ENCODE measurements at places on chromosomes 6 and 20.

- peak; percentile 72 for DNase-seq
- H3K4me1 ChIP-seq: peaks cover 8% of the 10 kb centered on the region
- no peaks in the 10 kb centered on the region for H3K27me3 ChIP-seq
- H3K27ac ChIP-seq: no peak overlapping the region
Measured at GRCh38 chr20:47196091-47197081, 160.1 kb downstream of the ZMYND8 start.

DNA sequence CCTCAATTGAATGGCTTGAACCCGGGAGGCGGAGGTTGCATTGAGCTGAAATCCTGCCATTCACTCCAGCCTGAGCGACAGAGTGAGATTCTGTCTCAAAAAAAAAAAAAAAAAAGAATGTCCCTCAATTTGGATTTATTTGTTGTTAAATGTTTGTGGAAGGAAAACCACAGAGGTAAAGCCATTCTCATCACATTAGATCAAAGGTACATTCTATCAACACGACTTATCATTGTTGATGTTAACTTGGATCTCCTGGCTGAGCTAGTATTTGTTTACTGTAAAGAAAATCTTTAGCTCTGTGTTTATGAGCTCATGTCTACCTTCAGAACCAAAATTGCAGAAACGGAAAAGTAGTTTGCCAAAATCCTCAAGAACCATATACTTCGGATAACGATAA, 91.4 kb upstream of the SALL4 start:
- no peak for DNase-seq
- H3K27me3 ChIP-seq: no peaks in the 10 kb centered on the region
- H3K27ac ChIP-seq: no peak overlapping the region
- H3K36me3 ChIP-seq: no peaks in the 10 kb centered on the region
- H3K4me3 ChIP-seq: no peak overlapping the region
- no peaks in the 10 kb centered on the region for H3K4me1 ChIP-seq

DNA sequence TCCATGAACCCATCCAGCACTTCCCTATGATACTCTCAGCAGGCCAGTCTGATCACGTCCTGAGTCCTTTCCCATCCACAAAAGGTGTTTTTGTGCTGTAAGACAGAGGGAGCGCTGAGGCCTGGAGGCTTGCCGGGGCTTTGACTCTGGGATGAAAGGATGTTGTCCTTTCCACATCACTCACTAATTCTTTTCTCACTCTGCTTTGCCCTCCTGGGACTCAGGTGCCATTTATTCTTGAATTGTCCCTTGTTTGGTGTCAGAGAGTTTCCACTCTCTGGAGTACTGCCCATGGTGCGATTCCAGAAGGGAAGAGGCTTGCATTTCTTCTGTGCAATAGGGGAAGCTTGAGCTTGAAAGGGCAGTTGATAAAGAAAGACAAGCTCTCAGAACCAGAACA, 15.3 kb upstream of the TUBB2B start:
- no peaks in the 10 kb centered on the region for H3K4me1 ChIP-seq
- H3K36me3 ChIP-seq: no peaks in the 10 kb centered on the region
- no peak overlapping the region for H3K27ac ChIP-seq
- H3K4me3 ChIP-seq: no peak overlapping the region
- no peak for DNase-seq

- H3K4me1 ChIP-seq: no peaks in the 10 kb centered on the region
- no peak for DNase-seq
- H3K27ac ChIP-seq: no peak overlapping the region
- no peak overlapping the region for H3K4me3 ChIP-seq
- H3K27me3 ChIP-seq: no peaks in the 10 kb centered on the region
- no peaks in the 10 kb centered on the region for H3K36me3 ChIP-seq
Measured at GRCh38 chr6:22401206-22401605, 104.4 kb upstream of the PRL start.

- H3K4me1 ChIP-seq: peaks cover 10% of the 10 kb centered on the region
- no peak overlapping the region for H3K27ac ChIP-seq
- peaks cover 1% of the 10 kb centered on the region for H3K36me3 ChIP-seq
- no peaks in the 10 kb centered on the region for H3K27me3 ChIP-seq
Measured at GRCh38 chr20:43520074-43520630, 12.7 kb downstream of the L3MBTL1 start.

GRCh38 chr20:62816884-62817873, at the start of gene COL9A3:
Gene COL9A3, plus strand, starts transcription at chr20:62817050. Its CDS starts 15 bp downstream, at chr20:62817065.
- H3K4me3 ChIP-seq: no peak within 1 kb of the TSS
- no peaks in the 10 kb centered on the region for H3K4me1 ChIP-seq
- no peak for DNase-seq

DNA sequence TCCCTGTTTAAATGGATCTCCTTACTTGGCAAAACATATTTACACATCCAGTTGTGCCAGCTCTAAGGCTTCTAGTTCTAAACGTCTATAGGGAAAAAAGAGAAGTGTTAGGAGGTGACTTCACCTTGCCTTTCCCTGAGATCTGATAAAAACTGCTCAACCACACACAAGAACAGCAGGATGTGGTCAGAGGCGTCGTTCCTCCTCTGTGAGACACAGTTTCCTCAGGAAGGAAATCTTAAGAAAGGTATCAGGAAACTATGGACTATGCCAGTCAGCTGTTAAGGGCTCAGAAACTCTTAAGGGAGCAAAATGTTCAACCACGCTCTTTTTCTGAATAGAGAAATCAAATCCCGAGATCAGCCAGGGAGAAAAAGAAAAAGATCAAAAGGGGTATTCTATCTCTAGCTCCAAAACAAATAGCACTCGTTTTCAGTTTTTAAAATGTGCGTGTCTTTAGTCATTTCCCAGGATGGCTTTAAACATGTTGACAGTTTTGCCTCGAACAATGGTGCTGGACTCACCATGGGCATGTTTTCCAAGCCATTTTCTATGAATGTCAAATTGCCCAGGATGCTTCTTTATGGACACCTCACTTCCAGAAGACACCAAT, 154.5 kb downstream of the HACE1 start:
- peak; percentile 63 for DNase-seq
- peaks cover 17% of the 10 kb centered on the region for H3K36me3 ChIP-seq
- no peaks in the 10 kb centered on the region for H3K27me3 ChIP-seq
- peaks cover 43% of the 10 kb centered on the region for H3K4me1 ChIP-seq

GRCh38 chr6:26302941-26303559, 61.9 kb upstream of the BTN3A2 start:
- no peak overlapping the region for H3K27ac ChIP-seq
- H3K27me3 ChIP-seq: no peaks in the 10 kb centered on the region
- H3K36me3 ChIP-seq: no peaks in the 10 kb centered on the region

DNA sequence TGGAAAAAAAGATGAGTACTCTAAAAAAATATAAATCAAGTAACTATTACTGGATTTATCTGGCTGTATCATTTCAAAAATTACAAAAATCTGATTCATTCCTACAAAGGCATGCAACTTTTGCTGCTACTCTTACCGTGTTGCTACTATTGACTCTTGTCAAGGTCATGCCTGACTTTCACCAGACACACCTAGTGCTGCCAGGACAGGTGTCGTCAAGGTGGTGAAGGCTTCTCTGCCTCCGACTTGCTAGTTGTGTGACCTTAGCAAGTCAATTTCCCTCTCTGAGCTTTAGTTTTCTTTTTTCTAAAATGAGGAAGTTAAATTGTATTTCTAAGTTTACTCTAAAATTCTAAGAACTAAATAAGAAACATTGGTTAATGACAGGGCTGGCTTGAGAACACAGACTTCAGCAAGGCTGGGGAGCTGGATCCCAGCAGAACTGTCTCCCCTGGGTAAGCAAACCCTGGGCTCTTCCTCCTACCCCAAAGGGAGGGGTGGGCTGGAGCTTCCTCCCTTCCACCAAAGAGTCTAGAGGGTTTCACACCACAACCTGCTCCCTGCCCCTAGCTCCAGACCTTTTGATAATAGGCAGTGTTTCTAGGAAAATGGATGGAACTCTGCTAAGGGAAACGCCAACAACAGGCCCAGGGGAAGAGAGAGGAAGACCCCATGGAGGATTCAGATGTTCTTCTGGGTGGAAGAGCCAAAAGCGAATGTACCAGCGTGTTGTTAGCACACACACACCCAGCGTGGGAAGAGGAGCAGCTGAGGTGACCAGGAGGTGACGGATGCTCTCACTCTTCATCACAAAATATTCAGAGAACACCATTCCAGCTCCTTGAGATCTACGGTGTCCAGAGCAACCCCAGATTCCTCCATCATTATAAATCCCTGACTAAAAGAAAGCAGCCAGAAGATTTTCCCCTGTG, 47.9 kb upstream of the CITED2 start:
- H3K4me3 ChIP-seq: no peak overlapping the region
- no peak for DNase-seq
- peaks cover 34% of the 10 kb centered on the region for H3K27me3 ChIP-seq
- no peaks in the 10 kb centered on the region for H3K36me3 ChIP-seq
